ENCODE measurements at places on chromosomes 7 and 10.

GRCh38 chr10:24209946-24210491, 1.1 kb downstream of the KIAA1217 start:
- DNase-seq: no peak

DNA sequence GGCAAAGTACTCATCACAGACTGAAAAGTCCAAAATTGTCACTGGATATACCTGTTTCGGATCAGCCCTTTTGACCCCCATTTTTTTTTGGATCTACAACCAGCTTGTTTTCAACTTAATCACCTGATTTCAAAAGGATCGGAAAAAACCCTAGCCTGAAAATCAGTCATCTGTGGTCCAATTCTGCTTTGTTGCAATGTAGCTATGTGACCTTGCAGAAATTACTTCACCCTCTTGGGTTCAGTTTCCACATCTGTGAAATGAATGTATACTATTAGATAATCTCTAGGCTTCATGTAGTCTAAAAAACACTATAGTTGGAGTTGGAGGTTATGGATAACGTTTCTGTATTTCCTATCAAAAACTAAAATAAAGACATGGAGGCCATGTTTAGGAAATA, 37.1 kb downstream of the STEAP4 start:
- no peak for DNase-seq

DNA sequence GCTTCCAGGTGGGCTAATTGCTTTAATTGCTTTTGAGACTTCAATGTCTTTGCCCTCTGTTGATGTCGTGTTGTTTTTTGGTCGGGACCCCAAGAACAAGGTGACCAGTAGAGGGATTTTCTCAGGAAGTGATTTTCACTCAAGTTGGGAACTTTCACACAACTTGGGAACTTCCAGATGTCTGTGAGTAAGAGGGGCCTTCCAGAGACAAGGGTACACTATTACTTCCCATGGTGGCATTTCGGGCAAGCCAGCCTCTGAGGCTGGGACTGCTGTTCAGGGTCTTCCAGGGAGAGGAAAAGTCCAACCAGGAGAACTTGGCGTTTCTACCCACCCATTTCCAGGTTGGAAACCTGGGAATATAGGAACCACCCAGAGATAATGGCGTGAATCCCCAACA, 170.0 kb upstream of the CDCA7L start:
- no peak for DNase-seq

GRCh38 chr10:100184426-100184825, 1.4 kb downstream of the ERLIN1 start:
- DNase-seq: no peak

DNA sequence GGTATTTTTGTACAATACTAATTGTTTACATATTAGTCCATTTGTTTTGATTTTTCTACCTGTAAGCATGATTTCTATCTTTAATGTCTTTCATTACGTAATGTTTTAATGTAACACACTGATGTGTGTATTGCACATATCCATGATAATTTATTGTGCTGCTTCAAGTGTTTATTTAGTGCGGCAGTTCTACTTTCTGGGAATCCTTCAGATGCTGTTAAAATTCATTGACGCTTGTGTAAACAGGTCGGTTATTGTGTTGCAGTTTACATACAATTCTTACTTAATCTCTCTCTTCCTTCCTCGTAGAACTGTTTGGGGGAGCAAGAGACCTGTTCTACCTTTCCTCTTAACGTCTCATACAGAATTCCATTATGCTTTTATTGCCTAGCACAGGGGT, 6.9 kb downstream of the TMEM60 start:
- no peak for DNase-seq

DNA sequence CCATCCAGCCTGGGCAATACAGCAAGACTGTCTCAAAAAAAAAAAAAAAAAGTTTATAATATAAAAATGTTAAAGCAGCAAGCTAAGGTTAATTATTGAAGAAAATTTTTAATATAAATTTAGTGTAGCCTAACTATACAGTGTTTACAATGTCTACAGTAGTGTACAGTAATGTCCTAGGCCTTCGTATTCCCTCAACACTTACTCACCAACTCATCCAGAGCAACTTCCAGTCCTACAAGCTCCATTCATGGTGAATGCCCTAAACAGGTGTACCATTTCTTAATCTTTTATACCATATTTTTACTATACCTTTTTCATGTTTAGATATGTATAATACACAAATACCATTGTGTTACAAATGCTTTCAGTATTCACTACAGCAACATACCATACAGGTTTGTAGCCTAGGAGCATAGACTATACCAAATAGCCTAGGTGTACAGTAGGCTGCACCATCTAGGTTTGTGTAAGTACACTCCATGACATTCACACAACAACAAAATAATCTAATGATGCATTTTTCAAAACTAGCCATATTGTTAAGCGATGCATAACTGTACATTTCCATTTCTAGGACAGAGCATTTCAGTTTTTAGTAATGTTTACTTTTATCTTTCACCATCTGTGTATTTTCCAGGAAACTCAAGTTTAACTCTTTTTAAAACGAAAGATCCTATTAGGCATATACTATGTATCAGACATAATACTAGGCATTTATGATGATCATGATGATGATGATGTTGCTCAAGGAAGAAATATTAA, 43.3 kb downstream of the CNOT4 start:
- DNase-seq: no peak

DNA sequence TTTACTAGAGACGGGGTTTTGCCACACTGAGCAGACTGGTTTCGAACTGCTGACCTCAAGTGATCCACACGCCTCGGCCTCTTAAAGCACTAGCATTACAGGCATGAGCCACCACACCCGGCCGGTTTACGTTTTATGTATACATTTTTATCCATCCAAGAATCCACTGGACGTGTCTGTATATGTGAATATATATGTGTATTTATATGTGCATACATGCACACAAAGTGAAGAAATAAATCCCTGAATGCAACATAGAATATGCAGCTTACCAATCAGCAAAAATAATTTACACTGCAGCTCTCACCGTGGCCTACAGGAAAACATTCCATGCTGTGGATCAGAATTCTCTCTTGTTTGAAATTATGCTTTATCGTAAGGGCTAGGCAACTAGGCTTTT, 23.3 kb downstream of the DCLRE1C start:
- DNase-seq: no peak

GRCh38 chr7:128986609-128987008, 48.9 kb downstream of the IRF5 start:
- no peak for DNase-seq

DNA sequence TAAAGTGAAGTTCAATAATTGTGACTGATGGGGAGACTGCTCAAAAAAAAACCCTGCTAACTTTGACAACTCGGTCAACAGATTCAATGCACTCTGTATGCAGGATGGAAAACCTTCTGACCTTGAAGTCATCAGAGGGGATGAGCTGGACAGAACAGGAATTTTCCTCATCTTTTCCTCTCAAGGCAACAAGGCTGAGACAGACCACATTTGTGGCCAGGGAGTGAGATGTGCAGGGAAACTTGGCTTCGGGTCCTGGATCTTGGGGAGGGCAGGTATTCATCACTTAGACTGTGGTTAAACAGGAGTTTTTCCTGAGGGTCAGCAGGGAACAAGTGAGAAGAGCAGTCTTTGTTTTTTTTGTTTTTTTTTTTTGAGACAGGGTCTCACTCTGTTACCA, 100.6 kb downstream of the BAMBI start:
- DNase-seq: no peak

- DNase-seq: no peak
These were observed 69.2 kb downstream of the LYZL1 start for GRCh38 chr10:29358010-29358616.

- no peak for DNase-seq
These were observed 429.7 kb downstream of the ARL4A start for GRCh38 chr7:13117103-13117502.

- DNase-seq: no peak
These were observed 10.9 kb upstream of the BHLHA15 start for GRCh38 chr7:98200364-98200763.

- DNase-seq: no peak
These were observed 8.4 kb downstream of the RARRES2 start for GRCh38 chr7:150332852-150333635.

GRCh38 chr10:23694921-23695824, 256.3 kb downstream of the OTUD1 start:
- DNase-seq: no peak

DNA sequence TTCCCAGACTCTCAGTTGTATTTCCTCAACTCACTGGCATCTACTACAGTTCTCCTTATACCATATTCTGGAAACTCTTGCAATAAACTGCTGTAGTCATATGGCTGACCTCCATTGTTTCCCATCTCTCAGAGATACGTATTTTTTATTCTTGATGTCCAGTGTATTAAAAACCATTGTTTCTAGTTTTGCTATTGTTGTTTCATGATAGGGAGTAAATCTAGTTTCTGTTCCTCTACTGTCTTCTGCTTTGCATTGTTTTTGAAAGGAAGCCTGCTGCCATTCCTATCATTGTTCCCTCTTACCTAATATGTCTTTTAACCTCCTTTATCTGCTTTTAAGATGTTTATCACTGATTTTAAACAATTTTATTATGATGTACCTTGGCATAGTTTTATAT, 255.0 kb downstream of the ADK start:
- no peak for DNase-seq

DNA sequence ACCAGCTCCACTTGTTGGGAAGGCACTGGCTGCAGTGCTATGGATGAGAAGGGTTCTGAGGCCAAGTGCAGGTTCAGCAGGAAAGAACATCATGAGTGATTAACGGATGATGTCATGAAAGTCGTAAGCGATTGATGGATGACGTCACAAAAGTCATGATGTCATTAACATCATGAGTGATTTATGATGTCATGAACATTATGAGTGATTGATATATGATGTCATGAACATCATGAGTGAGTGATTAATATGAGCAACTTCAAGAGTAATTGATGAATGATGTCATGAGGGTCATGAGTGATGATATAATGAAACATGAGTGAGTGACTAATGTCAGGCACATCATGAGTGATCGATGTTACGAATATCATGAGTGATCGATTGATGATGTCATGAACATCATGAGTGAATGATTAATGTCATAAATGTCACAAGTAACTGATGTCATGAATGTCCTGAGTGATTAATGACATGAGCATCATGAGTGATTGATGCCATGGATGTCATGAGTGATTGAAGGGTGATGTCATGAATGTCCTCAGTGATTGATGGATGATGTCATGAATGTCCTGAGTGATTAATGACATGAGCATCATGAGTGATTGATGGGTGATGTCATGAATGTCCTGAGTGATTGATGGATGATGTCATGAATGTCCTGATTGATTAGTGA, 185.6 kb downstream of the PAXIP1 start:
- DNase-seq: no peak

- DNase-seq: no peak
These were observed 95.0 kb upstream of the SLC26A5 start for GRCh38 chr7:103541026-103541425.

GRCh38 chr7:41710838-41711237, 7.9 kb upstream of the INHBA start:
- no peak for DNase-seq

GRCh38 chr7:117796889-117797288, 76.4 kb downstream of the CTTNBP2 start:
- no peak for DNase-seq

GRCh38 chr10:125792342-125793300, 17.0 kb upstream of the MMP21 start:
- no peak for DNase-seq

GRCh38 chr7:106817098-106817497, 48.0 kb upstream of the PIK3CG start:
- DNase-seq: no peak

DNA sequence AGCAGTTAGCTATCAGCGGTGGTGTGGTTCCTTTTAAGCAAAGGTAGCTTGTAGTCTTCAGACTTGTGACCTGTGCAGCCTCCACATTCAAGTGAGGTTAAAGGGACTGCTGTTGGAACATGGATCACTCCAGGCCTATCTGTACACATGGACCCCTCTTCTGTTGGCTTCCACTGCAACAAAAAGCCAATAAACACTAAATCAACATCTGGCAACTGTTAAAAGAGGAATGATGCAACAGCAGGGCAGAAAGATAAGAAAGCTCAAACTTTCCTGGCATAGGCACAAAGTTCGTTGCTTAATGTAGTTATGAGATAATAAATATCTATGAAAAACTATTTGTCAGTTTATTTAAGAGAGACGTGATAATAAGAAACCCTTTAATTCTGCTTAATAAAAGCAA, 4.0 kb upstream of the MINPP1 start:
- no peak for DNase-seq

DNA sequence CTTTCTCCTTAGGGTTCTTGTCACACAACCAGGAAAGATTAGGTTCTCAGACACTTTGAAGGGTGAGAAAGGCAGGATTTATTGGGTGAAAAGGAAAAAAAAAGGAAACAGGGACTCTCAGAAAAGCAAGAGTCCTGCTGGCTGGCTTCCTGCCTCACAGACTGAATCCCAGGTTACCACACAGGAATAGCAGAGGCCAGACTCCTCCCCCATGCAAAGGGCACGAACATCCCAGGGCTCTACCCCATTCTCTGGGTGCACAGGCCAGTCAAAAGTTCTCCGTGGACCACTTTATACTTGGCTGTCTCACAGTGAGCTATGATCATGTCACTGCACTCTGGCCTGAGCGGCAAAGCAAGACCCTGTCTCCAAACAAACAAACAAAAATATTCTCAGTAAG, 42.6 kb downstream of the HOXA1 start:
- no peak for DNase-seq
